Gastrocnemius medialis (tissue), 4 donors: ENCODE measurements at places on chromosomes 16 and 17. TPM values are rescaled to one million over a fixed set of nuclear protein-coding genes. Genes with fewer than 3 reads are reported as not detected.

Gene KSR1
- total RNA-seq, result 10.4 TPM

Gene ADAD2
- total RNA-seq, result not detected

Gene CCDC78
- not detected for total RNA-seq

GRCh38 chr16:20167323-20167722 lies 93.6 kb upstream of the GPR139 start:
- no peaks in the 10 kb centered on the region for H3K36me3 ChIP-seq
- DNase-seq, result no peak
- H3K4me1 ChIP-seq, result no peaks in the 10 kb centered on the region
- H3K4me3 ChIP-seq, result no peak overlapping the region

GRCh38 chr17:79997011-79997660 lies 38.5 kb downstream of the TBC1D16 start:
- H3K27ac ChIP-seq, result no peak overlapping the region
- H3K4me1 ChIP-seq, result peaks cover 5% of the 10 kb centered on the region
- no peaks in the 10 kb centered on the region for H3K36me3 ChIP-seq

GRCh38 chr16:14280541-14280940 lies 209.4 kb downstream of the MRTFB start:
- no peaks in the 10 kb centered on the region for H3K4me1 ChIP-seq
- no peaks in the 10 kb centered on the region for H3K27me3 ChIP-seq
- H3K4me3 ChIP-seq, result no peak overlapping the region
- no peaks in the 10 kb centered on the region for H3K36me3 ChIP-seq
- DNase-seq, result no peak

DNA sequence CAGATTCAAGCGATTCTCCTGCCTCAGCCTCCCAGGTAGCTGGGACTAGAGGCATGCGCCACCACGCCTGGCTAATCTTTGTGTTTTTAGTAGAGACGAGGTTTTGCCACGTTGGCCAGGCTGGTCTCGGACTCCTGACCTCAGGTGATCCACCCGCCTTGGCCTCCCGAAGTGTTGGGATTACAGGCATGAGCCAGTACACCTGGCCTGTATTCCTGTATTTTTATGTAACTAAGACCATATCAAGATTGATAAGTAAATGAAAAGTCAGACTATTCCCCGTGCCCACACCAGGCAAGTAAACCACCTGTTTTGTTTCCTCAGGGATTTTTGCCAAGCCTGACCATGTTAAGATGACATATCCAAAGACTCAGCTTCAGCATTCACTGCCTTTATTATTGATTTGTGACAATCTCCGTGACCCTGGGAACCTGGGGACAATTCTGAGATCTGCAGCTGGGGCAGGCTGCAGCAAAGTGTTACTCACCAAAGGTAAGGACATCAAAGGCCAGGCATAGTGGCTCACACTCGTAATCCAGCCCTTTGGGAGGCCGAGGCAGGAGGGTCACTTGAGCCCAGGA lies 5.6 kb downstream of the MRM3 start:
- peaks cover 16% of the 10 kb centered on the region for H3K4me1 ChIP-seq
- no peak overlapping the region for H3K27ac ChIP-seq
- no peaks in the 10 kb centered on the region for H3K36me3 ChIP-seq
- DNase-seq, result no peak
- no peaks in the 10 kb centered on the region for H3K27me3 ChIP-seq
- H3K4me3 ChIP-seq, result no peak overlapping the region

DNA sequence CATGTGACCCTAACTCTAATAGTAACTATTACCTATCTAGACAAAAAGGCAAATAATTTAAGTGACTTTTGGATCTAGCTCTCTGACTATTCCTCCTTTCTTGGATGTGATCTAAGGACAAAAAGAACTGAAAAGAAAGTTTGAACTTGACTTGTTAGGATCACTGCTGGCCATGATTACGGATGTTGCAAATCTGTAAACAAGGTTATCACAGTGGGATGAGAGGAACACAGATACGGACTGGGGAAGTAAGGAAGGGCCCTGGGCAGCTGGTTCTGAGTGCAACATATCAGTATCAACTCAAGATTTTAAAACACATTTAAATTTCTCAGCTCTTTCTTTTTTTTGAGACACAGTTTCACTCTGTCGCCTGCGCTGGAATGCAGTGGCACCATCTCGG lies 78.7 kb downstream of the MRM3 start:
- no peaks in the 10 kb centered on the region for H3K27me3 ChIP-seq
- no peaks in the 10 kb centered on the region for H3K36me3 ChIP-seq
- peaks cover 23% of the 10 kb centered on the region for H3K4me1 ChIP-seq
- no peak overlapping the region for H3K4me3 ChIP-seq
- H3K27ac ChIP-seq, result peak overlapping the region; percentile 52
- no peak for DNase-seq
